ENCODE measurements at places on chromosomes 7 and 10. TPM values are rescaled to one million over a fixed set of nuclear protein-coding genes. Genes with fewer than 3 reads are reported as not detected.

KCNH2 gene
- total RNA-seq: 0.34 TPM

PDK4 gene
- not detected for total RNA-seq

PLPP4 gene
- 27.6 TPM for total RNA-seq

PALD1 gene
- 1.4 TPM for total RNA-seq

ALOX5 gene
- not detected for total RNA-seq

BCCIP gene
- 91.3 TPM for total RNA-seq

PTPN20 gene
- total RNA-seq: not detected

DEPP1 gene
- total RNA-seq: 1.2 TPM

- no peak for DNase-seq
These were observed 193.5 kb downstream of the CFTR start for GRCh38 chr7:117673367-117673766.

- peak; percentile 12 for DNase-seq
These were observed 53.0 kb downstream of the CROT start for GRCh38 chr7:87398446-87398845.

GRCh38 chr7:44182827-44183226 lies 6.4 kb downstream of the GCK start:
- no peak for DNase-seq

DNA sequence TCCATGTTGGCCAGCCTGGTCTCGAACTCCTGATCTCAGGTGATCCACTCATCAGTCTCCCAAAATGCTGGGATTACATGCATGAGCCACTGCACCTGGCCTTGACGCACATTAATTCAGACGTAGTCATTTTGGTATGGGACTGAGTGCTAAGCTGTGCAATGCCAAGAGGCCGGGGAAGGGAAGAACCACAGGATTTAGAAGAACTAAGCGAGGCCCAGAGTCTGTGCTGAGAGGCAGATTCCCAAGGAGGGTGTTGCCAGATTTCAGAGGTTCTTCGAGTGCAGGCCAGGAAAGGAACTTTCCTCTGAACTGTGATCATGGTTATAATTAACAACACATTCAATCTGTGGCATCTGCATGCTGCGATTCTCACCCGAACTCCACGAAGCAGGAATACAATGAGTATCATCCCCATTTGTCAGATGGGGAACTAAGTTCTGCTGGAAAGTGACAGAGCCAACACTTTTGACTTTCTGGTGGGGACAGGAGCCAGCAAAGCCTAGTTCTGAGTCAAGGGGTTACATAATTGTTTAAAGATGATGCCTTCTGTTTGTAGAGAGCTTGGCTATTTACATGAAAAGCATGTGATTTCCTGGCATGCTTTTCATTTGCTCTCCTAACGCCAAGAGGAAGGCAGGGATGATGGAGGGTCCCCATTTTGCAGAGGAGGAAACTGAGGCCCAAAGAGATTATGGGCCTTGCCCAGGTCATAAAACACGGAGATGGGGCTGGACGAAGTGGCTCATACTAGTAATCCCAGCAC lies 6.2 kb upstream of the ZAN start:
- no peak for DNase-seq

GRCh38 chr10:26213157-26213800 lies 3.3 kb upstream of the GAD2 start:
- no peak for DNase-seq

- peak; percentile 41 for DNase-seq
These were observed 8.6 kb upstream of the TAS2R60 start for GRCh38 chr7:143434660-143435059.

DNA sequence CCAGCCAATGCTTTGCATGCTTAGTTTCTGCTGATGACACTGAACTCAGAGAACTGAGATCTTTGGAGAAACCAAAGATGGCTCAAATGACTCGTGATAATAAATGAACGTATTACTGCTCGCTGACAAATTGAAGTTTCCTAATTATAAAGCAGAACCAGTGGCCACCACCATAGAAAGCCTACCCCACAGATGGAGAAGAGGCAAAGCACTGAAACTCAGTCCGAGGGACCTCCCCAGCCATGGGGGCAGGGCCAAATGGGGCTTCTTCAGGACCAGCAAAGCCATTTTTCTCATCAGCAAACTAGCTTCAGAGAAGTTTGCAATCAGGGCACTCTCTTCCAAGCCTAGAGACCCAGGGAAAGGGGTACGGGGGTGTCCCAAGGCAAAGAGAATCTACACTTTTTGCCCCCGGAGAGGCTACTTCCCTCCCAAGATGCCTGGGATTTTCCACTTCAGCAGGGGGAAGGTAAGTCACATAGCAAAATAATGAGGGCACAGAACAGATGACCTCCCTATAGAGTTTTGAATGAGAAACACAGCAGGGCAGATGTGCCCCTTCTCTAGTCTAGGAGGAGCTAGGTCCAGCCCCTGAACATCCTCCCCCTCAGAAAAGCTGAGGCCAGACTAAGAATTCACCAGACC lies 4.3 kb upstream of the IL6 start:
- DNase-seq: no peak

DNA sequence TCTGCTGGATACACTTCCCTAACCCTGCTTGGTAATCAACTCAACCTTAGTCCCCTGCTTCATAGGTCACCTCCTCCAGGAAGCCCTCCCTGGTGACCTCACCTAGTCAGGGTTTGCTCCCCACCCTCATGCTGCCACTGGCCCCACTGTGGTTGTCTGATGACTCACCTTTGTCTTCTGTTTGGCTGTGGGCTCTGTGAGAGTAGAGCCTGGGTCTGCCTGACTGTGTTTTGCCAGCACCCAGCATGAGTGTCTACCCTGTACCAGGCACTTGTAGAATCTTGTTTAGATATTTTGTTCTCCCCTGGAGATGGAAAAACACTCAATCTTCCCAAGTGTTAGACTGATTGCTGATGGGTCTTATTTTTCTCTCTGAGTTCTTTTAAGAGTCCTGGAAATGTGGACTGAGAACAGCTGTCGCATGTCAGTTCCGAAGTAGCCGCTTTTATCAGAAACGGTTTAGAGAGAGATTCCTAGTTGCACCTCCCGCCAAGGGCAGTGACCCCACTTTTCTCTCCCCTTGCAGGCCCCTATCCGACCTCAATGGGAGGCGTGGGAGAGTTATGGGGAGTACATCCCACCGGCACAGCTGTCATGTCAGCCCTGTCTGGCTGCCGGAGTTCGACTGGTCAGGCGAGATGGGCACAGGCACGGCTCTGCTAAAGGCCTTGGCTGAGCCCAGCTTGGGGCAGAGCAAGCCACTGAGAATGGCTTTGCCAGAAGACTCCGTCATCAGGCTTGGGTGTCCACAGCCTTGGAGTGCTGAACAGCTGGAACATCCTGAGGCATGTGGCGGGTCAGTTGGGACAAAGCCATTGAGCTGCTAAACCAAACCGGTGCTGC lies 134.3 kb downstream of the GRK5 start:
- peak; percentile 90 for DNase-seq

DNA sequence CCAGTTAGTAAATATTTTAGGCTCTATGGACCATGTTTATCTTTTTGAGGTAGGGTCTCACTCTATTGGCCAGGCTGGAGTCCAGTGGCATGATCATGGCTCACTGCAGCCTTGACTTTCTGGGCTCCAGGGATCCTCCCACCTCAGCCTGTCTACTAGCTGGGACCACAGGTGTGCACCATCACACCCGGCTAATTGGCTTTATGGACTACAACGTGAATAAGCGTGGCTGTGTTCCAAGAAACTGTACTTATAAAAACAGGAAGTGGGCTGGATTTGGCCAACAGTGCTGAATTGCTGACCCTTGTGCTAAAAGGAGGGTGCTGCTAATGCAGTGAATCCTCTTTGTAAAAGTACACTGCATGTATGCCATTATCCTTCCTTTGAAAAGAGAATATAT lies 111.7 kb upstream of the CDK13 start:
- peak; percentile 49 for DNase-seq

- no peak for DNase-seq
These were observed 91.2 kb upstream of the RET start for GRCh38 chr10:42985436-42986316.

DNA sequence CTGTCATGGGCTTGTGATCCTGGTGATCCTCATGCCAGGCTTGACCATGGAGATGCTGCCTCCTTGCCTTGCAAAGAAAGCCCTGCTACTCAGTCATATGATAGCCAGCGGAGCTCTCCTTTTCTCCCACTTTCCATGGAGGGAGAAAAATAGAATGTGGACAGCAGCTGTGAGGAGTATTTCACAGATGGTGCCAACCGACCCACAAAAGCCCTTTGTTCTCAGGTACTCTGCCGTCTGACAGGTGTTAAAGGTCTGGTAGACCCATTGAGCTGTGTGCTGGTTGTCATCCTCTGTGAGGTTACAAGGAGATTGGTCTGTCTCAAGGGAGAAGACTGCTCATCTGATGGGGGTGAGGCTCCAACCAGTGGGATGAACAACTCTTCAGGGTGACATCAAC lies 29.5 kb upstream of the COBL start:
- no peak for DNase-seq

- no peak for DNase-seq
These were observed 267.5 kb upstream of the KAT6B start for GRCh38 chr10:74558897-74559296.

- DNase-seq: no peak
These were observed 448.1 kb downstream of the KCNMA1 start for GRCh38 chr10:77189520-77189919.

DNA sequence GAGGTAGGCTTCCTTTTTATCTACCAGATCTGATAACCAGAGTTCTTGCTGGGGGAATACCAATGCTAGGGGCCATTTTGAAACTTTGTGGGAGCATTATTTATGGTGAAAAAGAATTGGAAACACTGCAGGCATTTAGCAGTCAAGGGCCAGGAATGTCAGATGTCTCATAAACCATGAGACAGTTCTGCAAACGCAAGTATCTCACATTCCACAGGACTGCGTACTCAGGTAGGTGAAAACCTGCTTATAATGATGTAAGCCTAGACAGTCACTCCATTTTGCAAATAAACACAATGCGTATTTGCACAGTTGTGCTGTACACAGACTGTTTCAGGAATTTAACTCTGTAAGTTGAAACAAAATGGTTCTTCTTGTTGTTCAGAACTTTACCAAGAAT lies 33.9 kb downstream of the ECHDC3 start:
- DNase-seq: no peak

DNA sequence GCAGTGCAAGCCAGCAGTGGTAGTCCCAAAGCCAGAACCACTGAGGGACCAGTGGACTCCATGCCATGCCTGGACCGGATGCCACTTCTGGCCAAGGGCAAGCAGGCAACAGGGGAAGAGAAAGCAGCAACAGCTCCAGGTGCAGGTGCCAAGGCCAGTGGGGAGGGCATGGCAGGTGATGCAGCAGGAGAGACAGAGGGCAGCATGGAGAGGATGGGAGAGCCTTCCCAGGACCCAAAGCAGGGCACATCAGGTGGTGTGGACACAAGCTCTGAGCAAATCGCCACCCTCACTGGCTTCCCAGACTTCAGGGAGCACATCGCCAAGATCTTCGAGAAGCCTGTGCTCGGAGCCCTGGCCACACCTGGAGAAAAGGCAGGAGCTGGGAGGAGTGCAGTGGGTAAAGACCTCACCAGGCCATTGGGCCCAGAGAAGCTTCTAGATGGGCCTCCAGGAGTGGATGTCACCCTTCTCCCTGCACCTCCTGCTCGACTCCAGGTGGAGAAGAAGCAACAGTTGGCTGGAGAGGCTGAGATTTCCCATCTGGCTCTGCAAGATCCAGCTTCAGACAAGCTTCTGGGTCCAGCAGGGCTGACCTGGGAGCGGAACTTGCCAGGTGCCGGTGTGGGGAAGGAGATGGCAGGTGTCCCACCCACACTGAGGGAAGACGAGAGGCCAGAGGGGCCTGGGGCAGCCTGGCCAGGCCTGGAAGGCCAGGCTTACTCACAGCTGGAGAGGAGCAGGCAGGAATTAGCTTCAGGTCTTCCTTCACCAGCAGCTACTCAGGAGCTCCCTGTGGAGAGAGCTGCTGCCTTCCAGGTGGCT lies 97.7 kb downstream of the TACC2 start:
- no peak for DNase-seq

- DNase-seq: peak; percentile 24
These were observed 28.6 kb downstream of the MTURN start for GRCh38 chr7:30163231-30163894.

DNA sequence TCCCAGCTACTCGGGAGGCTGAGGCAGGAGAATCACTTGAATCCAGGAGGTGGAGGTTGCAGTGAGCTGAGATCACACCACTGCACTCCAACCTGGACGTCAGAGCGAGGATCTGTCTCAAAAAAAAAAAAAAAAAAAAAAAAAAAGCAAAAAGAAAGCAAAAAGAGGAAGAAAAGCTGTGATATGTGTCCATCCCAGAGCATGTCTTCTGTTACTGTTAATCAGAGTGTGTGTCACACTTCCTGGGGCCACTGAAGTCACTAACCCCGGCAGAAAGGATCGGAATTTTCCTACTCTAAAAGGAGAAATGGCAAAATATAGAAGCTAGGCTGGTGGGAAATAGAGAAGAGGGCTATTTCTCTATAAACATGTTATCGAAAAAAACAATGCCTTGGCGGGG lies 11.9 kb downstream of the PIK3AP1 start:
- no peak for DNase-seq

- DNase-seq: no peak
These were observed 8.9 kb upstream of the DYNC2I1 start for GRCh38 chr7:158847451-158847866.

DNA sequence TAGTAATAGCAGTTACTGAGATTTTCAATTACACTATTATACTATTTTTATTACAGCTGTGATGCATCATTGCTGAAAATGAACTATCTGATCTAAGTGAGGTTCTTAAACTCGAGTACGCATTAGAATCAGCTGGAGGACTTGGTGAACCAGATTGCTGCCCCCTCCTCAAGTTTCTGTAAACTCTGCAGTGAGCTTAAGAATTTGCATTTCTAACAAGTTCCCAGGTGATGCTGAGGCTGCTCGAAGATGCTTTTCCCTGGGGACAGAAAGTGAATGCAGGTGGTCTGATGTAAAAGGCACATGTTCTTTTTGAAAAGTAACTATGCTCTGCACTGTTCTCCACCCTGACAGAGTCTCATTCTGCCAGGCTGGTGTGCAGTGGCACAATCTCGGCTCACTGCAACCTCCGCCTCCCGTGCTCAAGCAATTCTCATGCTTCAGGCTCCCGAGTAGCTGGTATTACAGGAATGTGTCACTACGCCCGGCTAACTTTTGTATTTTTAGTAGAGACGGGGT lies 12.5 kb downstream of the RNF133 start:
- no peak for DNase-seq

GRCh38 chr10:121154310-121154709 lies 303.1 kb downstream of the WDR11 start:
- no peak for DNase-seq

GRCh38 chr7:7681191-7681935 lies 37.0 kb downstream of the RPA3 start:
- peak; percentile 50 for DNase-seq
